ENCODE measurements at places on chromosomes 4 and X.

GRCh38 chrX:149472625-149473024 is 32.5 kb downstream of the IDS start:
- DNase-seq: no peak

- DNase-seq: no peak
These were observed 99.8 kb downstream of the PPP1R2C start for GRCh38 chrX:42678133-42678532.

GRCh38 chr4:35934320-35934981 is 309.9 kb downstream of the ARAP2 start:
- DNase-seq: no peak

- no peak for DNase-seq
These were observed 561.1 kb upstream of the SMIM31 start for GRCh38 chr4:164192844-164193243.

- DNase-seq: no peak
These were observed 46.6 kb downstream of the MAP7D3 start for GRCh38 chrX:136204571-136204970.

DNA sequence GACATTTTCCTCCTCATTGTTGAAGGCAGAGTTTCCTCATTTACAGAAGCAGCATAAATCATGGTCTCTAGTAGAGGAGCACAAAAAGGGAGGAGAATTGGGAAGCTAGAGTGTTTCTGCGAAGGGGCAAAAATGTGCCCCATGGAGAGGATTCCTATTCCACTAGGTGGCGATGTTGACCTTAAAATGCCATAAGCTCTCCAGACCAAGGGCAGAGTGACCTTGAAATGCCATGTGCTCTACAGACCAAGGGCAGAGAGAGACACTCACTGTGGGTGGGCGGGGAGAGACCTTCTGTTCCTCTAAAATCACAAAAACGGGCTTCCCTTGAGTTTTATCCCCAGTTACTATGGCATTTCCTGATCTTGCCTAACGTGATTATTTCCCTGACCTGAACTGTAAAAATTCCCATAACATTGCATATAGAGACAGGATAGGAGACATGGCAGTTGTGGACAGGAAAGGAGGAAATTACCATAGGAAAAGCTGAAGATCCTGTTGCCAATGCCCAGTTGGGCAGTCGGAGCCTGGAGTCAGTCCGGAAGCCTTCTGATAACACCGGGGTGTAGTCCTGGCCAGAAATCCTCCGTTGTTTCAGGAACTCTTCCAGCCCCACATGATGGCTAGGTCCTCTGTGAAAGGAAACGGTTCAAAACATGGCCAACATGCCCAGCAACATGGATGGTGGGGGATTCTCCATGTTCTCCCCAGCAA is 567.7 kb downstream of the MAGEB5 start:
- DNase-seq: no peak

DNA sequence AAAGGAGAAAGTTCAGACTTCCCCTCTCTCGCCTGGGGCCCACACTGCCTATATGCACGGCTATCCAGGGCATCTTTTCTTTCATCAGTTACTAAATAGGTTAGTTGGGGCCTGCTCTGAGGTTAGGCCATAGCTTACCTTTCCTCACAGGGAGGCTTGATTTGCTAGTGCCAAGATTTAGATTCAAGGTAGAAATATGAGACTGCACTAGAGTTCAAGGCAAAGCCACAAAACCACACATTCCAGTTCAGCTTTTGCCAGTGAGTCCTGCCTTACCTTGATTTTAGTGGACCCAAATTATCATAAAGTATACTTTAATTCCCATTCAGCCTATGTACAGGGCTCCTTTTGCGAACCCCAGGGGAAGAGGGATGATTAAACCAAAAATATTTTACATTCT is 762.8 kb downstream of the PDHA2 start:
- no peak for DNase-seq

DNA sequence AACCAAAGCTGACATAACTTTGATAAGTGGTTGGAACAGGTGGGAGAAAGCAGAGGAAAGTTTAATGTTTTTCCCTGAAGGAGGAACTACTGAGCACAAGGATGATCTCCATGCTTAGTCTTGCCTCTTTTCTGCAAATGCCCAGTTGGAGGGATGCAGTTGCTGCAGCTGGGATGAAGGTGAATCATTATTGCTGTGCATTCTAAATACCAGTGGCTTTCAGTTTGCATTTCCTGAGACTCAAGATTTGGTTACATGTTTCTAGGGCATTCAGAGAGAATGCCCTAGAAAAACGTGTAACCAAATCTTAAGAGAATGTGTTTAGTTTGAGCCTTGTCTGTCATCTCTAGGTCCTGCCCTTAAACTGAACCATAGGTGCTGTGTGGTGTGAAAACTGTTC is 42.2 kb downstream of the METTL14 start:
- DNase-seq: no peak

DNA sequence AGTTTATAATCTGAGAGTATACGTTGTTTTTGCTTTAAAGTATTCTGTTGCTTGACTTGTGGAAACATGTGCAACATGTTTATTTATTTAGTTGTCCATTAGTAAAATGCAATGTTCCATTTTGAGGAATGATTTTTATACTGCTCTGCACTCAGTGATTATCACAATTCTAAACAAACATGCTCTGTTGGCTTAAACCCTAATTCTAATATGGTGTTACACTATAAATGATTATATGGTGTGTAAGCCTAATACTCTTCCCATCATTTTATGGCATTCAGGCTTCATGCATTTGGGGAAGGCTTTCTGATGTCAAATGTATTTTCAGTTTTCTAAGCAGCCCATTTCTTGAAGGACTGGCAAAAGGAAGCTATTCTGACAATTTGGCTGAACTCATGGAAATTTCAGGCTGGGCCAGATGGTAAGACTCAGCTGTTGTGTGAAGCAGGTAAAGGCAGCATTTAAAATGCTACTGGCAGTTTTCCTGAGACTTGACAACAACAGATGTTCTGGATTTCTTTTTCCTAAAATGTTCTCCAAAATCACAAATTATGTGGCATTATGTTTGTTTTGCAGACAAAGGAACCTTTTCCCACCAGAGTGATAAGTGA is 336.7 kb upstream of the GNPDA2 start:
- DNase-seq: no peak

GRCh38 chr4:65656008-65656407 is 14.3 kb downstream of the EPHA5 start:
- DNase-seq: no peak

- no peak for DNase-seq
These were observed 140.3 kb upstream of the CXCL13 start for GRCh38 chr4:77465271-77465670.

GRCh38 chrX:46791927-46792809 is 33.2 kb upstream of the SLC9A7 start:
- DNase-seq: no peak

GRCh38 chr4:6046526-6047129 is 28.4 kb upstream of the C4orf50 start:
- no peak for DNase-seq

- DNase-seq: no peak
These were observed 105.7 kb upstream of the PTCHD1 start for GRCh38 chrX:23228950-23229448.

- DNase-seq: no peak
These were observed 296.9 kb downstream of the GRID2 start for GRCh38 chr4:92600638-92601037.

DNA sequence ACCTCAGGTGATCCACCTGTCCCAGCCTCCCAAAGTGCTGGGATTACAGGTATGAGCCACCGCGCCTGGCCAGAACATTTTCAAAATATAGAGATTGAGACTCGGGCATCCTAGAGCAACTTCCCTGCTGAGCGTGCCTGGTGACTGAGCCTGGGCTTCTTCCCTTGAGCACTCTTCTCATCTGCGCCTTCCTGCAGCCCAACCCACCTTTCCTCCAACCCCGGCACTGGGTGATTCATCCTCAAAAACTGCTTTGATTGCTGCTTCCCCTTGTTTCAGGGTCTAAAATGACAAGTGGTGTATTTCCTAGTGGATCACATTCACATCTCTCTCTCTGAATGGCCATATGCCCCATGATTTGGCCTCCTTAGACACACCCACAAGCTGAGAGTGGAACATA is 37.8 kb downstream of the PHKA2 start:
- DNase-seq: no peak

- no peak for DNase-seq
These were observed 69.6 kb upstream of the MTNR1A start for GRCh38 chr4:186624951-186625350.

- DNase-seq: no peak
These were observed 81.1 kb downstream of the CT47B1 start for GRCh38 chrX:120794525-120794975.

GRCh38 chrX:78283511-78283910 is 43.9 kb downstream of the CYSLTR1 start:
- no peak for DNase-seq

DNA sequence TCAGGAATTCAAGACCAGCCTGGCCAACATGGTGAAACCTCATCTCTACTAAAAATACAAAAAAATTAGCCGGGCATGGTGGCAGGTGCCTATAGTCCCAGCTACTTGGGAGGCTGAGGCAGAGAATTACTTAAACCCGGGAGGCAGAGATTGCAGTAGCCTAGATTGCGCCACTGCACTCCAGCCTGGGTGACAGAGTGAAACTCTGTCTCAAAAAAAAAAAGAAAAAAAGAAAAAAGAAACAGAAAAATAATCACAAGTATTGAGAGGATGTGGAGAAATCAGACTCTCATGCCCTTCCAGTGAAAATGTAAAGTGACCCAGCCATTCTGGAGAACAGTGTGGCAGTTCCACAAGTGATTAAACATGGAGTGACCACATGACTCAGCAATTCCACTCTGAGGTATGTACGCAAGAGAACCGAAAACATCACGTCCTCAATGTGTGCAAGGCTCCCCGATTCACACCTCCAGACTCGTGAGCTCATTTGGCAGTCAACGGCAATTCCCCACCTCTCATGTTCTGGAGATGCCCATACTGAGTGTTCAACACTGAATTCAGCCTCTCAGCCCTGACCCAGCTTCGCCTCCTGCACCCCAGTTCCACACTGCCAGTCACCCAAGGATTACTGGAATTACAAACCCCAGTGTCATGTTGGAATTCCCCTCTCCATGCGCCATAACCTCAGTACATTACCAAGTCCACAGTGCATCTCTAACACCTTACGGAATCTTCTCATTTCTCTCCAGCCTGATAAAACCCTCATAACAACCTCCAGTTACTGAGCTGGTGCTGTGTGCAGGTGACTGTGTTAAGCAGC is 21.1 kb downstream of the ACOX3 start:
- DNase-seq: no peak

GRCh38 chr4:184860018-184860779 is 34.4 kb upstream of the ACSL1 start:
- DNase-seq: no peak

DNA sequence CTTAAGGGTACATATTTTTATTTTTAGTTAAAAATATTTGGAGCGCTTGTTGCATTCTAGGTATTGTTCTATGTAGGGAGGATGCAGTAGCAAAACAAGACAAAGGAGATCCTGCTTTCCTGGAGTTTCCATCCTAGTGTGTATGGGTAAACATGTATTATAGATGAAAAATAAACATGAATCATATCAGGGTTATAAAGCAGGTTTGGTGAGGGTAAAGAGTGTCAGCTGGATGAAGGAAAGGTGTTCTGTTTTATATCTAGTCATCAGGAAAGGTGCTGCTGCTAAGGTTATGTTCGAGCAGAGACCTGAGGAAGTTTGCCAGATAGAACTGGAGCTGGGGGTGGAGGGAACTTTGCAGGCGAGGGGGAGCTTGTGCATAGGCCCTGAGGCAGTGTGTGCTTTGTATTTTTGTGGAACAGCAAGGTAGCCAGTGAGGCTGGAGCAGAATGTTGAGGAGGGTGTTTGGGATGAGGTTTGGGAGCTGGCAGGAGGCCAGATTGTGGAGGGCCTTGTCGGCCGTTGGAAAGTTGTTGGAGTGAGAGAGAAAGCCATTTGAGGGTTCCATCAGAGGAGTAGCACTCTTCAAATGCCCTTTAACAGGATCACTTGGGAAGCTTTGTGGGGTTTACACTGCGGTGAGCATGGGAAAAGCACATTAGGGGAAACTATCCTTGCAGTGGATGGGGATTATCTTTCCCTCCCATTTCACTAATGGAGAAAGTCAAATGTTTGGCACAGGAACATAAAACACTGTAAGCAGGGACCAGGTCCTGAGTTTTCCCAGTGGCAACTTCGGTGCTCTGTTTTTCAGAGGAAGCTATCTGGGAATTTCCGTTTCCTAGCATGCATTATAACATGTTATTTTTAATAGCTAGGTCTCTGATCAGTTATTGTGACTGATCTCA is 35.9 kb downstream of the AFF1 start:
- DNase-seq: no peak

DNA sequence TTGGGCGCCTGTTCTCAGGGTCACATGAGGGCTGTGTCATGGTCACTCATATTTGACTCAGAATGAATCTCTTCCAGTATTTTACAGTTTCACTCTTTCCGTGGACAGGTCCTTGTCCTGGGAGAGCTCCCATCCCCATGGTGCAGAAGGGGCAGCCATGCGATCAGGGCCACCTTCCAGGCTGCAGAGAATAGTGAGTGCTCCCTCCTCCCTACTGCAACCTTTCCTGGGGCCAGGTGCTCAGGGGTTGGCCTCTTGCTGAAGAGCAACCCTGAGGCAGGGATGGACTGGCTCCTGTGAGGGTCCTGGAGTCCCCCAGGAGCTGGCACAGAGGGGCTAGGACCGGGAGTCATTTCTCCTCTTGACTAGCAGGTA is 108.4 kb downstream of the ABLIM2 start:
- no peak for DNase-seq

GRCh38 chrX:18630934-18631333 is 41.0 kb downstream of the RS1 start:
- DNase-seq: no peak

DNA sequence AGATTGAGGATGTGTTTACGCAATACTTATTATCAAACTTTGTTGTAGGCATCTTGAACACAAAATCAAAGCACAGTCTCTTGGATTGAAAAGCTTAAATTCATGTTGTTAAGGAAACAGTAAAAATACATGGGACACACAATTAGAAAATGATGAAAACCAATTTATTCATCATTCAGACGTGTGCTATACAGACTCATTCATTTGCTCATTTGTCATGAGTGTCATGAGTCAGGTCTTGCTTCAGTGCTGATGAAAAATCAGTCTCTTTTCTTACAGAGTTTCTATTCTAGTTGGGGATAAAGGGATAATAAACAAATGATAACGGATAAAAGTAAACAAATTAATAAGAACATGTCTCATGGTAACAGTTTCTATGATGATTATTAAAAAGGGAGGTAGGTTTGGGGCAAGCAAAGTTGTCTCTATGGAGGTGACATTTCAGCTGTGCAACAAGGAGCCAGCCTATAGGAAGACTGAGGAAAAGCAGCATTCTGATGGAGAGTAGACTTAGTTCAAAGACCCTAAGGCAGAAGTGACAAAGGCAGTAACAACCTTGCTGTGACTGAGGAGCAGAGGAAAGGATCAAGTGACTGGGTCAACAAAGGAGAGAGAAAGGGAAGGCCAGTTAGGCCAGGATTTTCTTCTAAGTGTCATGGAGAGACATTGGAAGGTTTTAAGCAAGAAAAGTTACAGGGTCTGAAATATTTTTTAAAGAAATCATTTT is 224.0 kb upstream of the HHIP start:
- no peak for DNase-seq

GRCh38 chr4:63361628-63362027 is 1047.6 kb downstream of the TECRL start:
- no peak for DNase-seq

GRCh38 chr4:127138586-127138985 is 494.2 kb upstream of the INTU start:
- no peak for DNase-seq

All from cortex of kidney (tissue), 1 donor.